ENCODE measurements at places on chromosomes 6 and 20.
A peak's percentile ranks its signal among the peaks of the same experiment; 100 is the strongest.

GRCh38 chr6:19083801-19084200, 696.7 kb downstream of the RNF144B start:
- no peak for DNase-seq

GRCh38 chr6:37732688-37733087, 35.0 kb upstream of the MDGA1 start:
- no peak for DNase-seq

- peak; percentile 1 for DNase-seq
These were observed 465.0 kb upstream of the GJE1 start for GRCh38 chr6:141667580-141668309.

- DNase-seq = no peak
These were observed 162.4 kb upstream of the QKI start for GRCh38 chr6:163252061-163252591.

GRCh38 chr6:34618430-34619182, 62.5 kb upstream of the SPDEF start:
- no peak for DNase-seq
